ENCODE measurements at places on chromosomes 4 and X.

DNA sequence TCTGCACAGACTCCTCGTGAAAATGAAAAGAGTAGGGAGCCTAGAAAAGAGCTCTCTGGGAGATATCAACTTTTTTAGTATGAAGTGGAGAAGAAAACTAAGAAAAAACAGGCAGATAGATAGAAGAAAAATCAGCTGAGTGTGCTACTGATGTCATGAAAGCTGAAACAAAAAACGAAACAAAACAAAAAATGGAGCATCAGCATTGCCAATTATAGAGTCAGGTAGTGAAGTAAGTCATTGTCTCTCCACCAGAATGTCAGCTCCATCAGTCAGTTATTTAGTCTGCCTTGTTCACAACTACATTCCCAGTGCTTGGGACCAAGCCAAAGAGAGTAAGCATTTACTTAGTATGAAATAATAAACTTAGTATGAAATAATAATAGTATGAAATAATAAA is 595.1 kb downstream of the STPG2 start:
- no peak for DNase-seq

GRCh38 chr4:20612313-20612712 is 87.9 kb upstream of the PACRGL start:
- peak; percentile 59 for DNase-seq

DNA sequence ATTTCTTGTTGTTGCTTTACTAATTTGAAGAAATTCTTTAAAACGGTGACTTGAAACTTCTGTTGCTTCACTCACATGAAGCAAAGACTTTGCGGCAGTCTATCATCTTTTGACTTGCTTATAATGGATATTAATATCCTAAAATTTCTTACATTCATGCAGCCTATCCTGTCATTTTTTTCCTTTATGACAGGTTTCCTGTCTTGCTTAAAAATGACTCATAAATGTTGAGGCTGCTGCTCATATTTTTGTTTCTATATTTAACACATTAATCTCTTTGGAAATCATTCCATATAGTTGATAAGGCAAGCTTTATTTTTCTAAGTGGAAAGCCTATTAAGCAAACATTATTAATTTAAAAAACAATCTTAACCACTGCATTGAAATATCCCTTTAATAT is 176.6 kb upstream of the GALNTL6 start:
- DNase-seq, result no peak

- DNase-seq, result no peak
Measured at GRCh38 chr4:40065010-40065409, 8.4 kb downstream of the N4BP2 start.

DNA sequence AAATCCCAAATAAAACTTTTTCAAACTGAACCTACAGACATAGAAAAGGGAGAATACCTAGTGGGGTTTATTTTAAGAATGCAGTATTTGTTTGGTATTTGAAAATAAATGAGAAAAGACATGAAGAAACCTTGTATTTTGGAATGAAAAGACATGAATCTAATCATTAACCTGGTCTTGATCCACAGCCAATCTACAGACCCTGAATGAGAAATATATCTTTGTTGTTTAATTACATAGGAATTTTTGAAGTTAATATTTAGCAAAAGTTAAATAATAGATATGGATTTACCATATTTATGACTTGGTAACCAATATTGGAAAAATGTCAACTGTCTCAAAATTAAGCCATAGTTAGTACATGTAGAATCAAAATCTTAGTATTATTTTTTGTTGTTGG is 76.8 kb downstream of the MAGEA10 start:
- no peak for DNase-seq

DNA sequence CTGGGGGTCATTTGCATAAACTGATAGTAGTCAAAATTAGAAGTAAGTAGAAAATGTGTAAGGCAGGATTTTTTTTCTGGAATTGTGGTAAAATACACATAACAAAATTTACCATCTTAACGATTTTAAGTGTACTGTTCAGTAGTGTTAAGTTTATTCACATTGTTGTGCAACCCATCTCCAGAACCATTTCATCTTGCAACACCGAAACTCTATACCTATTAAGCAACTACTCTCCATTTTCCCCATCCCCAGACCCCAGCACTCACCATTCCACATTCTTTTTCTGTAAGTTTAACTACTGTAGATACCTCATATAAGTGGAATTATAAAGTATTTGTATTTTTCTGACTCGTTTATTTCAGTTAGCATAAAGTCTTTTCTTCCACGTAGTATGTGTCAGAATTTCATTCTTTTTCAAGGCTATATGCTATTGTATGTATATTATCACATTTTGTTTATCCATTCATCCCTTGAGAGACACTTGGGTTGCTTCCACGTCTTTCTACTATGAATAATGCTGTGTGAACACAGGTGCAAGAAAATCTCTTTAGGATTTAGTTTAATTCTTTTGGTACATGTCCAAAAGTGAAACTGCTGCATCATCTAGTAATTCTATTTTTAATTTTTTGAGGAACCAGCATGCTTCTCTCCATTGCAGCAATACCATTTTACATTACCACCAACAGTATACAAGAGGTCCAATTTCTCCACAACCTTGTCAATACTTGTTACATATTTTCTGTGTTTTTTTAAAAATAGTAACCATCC is 39.1 kb upstream of the NSUN7 start:
- DNase-seq, result no peak

DNA sequence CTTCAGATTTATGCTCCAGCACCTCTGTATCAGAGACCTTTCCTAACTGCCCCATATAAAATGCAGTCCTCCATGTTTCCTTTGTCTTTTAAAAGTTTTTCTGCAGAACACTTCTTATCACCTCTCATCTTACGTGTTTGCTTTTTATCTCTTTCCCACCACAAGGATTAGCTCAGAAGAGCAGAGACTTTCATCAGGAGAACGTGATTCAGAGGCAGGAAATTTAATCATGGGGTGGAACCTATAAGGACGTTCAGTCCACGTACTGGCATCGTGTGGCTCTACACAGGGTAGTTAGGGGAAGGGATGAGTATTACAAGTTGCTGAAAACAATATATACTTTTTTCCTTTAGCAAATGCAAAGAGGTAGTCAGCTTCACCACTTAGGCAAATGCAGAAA is 98.7 kb downstream of the SORBS2 start:
- no peak for DNase-seq

DNA sequence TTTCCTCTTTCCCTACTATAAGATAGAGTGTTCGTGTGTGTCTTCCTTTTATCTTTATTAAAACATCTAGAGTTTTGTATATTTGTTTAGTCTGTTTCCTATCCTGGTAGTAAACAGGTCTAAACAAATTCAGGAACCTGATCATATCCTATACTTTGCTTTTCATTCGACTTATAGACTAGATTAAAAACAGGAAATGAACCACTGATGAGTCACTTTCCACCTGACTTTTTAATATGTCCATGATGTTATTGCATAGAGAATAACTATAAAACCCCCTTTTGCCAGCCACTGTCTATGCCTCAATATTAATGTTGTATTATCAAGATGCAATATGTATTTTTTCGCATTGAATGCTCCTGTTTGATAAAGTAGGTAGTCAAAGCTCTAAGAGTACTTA is 1794.0 kb downstream of the STIM2 start:
- DNase-seq, result no peak

All from kidney tubule cell (primary cell).